ENCODE measurements at places on chromosomes 4 and X.

- DNase-seq = no peak
Measured at GRCh38 chr4:42080306-42080705, 72.1 kb downstream of the BEND4 start.

- no peak for DNase-seq
Measured at GRCh38 chr4:178395798-178396197, 953.6 kb upstream of the AGA start.

DNA sequence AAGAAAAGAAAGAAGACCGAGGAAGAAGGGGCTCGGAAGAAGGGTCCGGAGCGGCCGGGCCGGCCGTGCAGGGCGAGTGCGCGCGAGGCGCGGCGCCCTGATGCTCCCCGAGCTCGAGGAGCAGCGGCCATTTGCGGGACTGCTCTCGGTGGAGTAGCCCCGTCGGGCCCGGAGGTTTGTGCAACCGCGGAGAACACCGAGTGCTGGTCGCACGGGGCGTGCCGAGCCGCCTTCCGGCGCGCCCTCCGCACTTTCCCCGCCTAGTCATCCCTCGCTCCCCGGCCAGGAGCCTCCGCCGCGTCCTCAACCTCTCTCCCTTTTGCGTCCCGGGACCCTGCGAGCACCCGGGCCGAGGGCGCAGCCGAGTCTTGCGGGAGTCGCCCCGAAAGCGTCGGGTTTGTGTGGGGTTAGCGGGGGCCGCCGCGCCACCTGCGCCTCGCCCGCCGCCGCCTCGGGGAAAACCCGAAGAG lies 127.4 kb downstream of the LAS1L start:
- DNase-seq = no peak

DNA sequence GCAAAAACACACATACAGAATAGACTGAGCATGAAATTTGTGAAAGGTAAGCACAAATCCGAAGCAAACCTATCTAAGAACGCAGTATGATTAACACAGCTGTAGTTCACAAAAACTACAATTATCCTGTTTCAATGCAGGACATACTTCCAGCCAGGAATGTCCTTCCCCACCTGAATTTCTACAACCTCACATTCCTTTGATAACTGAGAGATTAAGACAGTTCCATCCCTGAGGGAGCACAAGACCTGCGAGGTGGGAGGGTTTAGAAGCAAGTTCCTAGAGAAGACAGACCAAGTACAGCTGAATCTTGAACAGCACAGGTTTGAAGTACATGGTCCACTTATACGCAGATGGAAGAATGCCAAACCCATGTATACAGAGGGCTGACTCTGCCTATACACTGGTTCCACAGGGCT lies 10.6 kb downstream of the ABCG2 start:
- DNase-seq = no peak

DNA sequence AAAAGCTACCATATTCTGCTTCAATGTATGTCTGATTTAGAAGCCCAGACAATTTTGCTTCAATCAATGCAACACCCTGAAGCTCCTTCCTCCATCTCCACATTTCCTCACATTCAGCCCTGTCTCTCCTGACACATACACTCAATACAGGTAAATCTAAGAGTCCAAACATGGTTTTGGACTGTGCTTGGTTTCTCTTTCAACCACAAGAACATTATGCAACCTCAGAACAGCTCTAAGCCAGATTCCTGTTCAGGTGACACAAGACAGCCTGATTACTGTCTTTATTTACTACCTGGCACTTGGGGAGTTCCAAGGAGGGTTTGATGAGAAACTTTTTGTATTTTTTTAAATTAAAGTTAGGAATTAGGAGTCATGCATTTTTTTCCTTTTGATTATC lies 307.5 kb upstream of the SLIT2 start:
- no peak for DNase-seq

DNA sequence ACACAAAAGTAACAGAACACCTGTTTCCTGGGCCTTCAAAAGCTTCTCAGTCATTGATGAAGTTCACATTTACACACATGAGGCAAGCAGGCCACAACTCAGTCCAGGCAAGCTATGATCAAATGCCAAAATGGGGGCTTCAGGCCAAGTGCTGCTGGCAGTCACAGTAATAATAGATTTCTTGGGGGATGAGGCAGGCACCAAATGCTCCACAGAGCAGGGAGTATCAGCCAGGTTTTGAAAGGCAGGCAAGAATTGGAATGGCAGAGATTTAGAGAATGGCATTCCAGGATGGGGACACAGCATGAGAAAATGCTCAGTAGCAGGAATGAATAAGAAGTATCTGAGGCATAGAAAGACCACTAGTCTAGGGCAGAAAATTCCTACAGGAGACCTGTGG lies 52.8 kb downstream of the GRIA3 start:
- no peak for DNase-seq

DNA sequence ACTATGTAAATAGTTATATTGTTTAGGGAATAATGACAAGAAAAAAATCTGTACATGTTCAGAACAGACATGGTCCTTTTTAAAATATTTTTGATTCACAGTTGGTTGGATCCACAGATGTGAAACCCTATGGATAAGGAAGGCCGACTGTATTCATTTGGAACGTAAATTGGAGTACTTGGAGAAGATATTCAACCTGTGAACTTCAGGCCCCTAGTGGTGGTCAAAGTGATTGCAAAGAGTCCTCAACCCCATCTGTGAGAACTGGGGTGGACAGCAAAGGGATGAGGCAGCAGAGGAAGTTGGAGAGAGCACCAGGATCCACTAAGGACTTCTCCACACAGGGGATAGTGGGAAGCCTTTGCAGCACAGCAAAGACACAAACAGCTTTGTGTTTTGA lies 6.2 kb upstream of the CXCL13 start:
- DNase-seq = no peak

DNA sequence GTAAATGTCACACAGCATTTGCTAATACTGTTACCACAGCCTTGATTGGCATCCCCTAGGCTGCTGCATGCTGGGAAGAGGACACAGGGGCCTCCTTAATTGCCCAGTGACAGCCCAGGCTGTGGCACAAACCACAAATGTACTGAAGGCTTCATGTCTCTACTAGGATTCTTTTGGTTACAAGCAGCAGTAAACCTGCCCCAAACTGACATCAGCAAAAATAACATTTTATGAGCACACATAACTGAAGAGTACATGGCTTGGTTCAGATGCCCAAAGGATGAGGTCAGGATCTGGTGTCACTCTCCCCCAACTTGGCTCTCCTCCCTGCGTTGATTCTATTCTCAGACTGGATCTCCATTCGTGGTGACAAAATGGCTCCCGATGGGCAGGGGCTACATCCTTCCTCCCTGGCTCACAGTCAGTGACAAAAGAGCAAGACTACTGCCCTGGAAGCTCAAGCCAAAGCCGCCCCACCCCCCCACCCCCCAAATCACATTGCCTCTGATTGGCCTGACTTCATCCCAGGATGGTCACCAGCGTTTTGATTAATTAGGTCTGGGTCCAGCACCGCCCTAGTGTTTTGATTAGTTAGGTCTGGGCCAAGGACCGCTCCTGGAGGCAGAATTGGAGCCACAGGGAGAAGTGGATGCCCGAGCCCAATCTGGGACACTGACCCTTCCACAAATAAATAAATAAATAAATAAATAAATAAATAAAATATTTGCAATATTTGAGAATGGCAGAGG lies 180.5 kb upstream of the RBPJ start:
- no peak for DNase-seq

DNA sequence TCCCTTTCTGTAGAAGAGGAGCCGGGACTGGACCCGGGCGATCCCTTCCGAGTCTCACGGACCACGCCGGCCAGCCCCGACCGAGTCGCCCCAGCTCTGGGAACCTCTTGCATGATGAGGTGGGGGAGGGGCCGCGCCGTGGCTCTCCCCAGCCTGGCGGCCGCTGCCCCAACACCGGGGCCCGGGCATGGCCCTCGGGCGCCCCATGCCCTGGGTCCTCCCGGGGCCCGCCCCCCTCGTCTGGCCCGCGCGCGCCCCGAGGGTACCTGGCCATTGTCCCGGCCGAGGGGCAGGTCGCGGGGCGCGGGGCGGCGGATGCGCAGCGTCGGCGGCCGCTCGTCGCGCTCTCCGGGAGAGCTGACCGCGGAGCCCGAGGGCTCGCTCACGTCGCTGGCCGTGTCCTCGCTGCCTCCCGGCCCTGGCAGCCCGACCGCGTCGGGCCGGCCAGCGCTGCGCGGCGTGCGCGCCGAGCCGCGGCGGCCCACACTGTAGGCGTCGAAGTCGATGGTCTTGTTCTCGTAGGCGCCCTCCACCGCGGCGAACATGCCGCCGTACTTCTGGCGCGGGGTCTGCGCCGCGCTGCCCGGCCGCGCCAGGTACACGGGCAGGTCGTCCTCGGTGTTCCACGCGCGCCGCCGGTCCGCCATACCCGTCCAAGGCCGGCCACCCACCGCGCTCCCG lies 423 bp downstream of the CRMP1 start:
- DNase-seq = no peak

- DNase-seq = no peak
Measured at GRCh38 chr4:20464381-20464780, 212.7 kb downstream of the SLIT2 start.

DNA sequence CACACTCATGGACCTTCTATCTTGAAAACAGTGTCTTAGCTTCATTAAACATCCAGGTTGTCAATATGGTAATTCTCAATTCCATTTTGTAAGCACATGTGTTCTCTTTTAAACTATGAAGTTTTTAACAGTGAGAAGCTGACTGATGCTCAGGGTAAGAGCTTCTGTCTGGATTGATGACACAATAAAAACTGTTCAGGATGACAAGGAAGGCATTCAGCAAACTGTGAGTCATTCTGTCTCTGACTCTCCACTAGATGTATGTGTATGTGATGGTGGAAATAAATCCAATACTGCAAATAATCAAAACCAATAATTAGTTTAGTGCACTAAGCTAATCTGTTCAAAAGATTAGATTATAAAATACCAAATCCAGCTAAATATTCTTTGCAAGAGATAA lies 115.3 kb upstream of the ARX start:
- no peak for DNase-seq

- no peak for DNase-seq
Measured at GRCh38 chrX:31355206-31355955, 283.5 kb upstream of the FTHL17 start.

DNA sequence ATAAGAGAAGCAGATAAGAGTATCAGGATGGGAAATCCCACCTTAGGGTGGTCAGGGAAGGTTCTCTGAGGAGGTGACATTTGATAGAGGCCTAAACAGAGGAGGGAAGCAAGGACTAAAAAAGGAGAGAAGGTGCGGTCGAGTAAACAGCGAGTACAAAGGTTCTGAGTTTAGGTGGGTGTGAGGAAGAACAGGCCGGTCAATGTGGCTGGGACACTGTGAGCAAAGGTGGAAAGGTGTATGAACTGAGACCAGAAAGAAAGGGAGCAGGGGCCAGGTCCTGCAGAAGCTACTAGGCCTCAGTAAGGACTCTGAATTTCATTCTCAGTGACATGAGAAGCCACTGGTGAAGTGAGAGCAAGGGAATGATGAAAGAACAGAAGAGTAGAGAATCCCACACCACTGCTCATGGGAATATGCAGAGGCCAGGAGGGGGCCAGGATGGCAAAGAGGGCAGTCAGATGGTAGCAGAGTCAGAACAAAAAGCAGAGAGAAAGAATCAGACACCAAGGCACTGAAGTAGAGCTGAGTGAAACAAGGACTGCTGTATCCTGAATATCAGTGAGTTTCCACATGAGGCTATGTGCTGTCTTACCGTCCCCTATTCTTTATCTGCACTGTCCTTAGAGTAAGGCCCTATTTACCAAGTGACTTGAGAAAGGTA lies 18.0 kb downstream of the PRSS48 start:
- no peak for DNase-seq

- DNase-seq = no peak
Measured at GRCh38 chr4:162201673-162202072, 37.9 kb upstream of the FSTL5 start.

- DNase-seq = no peak
Measured at GRCh38 chr4:71602289-71602900, 181.5 kb downstream of the GC start.

- DNase-seq = no peak
Measured at GRCh38 chr4:100288811-100289529, 98.7 kb upstream of the DDIT4L start.

- DNase-seq = no peak
Measured at GRCh38 chrX:38864165-38864564, 62.9 kb downstream of the MID1IP1 start.

GRCh38 chr4:122224348-122224747 lies 72.2 kb downstream of the BLTP1 start:
- DNase-seq = no peak

DNA sequence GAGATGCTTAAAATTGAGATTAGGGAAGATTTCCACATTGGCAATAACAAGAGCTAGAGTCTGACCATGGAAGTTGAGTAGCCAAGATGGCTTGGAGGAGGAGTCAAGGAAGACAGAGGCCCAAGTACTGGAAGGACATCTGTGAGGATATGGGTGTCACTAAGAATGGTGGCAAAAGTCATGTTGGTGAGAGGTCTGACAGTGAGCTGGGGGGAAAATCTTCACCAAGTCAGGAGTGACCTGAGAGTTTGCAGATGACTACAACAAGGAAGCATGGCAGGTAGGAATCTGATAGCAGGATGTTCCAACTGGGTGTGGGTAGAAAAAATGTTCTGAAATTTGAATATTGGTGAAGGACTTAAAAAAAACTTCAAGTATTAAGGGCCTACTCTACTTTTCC lies 103.3 kb downstream of the SHROOM3 start:
- no peak for DNase-seq

GRCh38 chr4:137994853-137995252 lies 247.3 kb downstream of the SLC7A11 start:
- no peak for DNase-seq

- DNase-seq = peak; percentile 50
Measured at GRCh38 chrX:129769467-129770154, 10.1 kb upstream of the SASH3 start.

- DNase-seq = no peak
Measured at GRCh38 chr4:100450449-100450848, 67.4 kb downstream of the EMCN start.

DNA sequence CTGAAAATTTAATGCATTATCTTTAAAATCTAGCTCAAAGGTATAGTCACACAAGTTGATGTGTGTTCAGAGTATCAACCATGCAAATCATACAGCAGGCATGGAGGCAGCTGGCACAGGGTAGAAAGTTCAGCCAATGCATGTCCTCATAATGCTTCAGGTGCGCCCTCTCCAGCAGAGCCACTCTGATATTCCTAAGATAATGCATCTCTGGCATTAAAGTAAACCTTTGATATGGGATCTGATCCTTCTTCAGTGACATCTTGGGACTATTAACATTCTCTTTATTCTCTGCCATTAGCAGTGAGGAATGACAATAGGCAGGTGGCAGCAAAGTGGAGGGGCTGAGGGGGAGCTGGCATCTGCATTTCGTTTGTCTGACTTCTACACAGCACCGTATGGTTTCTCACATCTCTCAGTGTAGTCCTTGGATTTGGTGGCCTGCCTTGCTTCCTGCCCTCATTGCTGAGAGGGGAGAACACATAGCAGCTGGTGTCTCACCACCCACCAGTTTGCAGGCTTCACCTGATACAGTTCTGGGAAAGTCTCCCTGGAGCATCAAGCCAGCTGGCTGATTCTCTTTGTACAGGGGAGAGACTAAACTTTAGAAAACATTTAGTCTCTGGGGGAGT lies 168.7 kb upstream of the TBC1D9 start:
- DNase-seq = no peak

Data from stimulated activated CD4-positive, alpha-beta T cell treated with anti-CD3 and anti-CD28 coated beads, Interleukin-12 subunit alpha, Interleukin-12 subunit beta, amount 100 ng/mL, for 48 hours (primary cell).